ENCODE measurements at places on chromosomes 12 and 14.

GRCh38 chr12:96698965-96699364 lies 208.1 kb upstream of the NEDD1 start:
- no peak for DNase-seq

- no peak for DNase-seq
These were observed 394.1 kb upstream of the FAR2 start for GRCh38 chr12:28755027-28755426.

DNA sequence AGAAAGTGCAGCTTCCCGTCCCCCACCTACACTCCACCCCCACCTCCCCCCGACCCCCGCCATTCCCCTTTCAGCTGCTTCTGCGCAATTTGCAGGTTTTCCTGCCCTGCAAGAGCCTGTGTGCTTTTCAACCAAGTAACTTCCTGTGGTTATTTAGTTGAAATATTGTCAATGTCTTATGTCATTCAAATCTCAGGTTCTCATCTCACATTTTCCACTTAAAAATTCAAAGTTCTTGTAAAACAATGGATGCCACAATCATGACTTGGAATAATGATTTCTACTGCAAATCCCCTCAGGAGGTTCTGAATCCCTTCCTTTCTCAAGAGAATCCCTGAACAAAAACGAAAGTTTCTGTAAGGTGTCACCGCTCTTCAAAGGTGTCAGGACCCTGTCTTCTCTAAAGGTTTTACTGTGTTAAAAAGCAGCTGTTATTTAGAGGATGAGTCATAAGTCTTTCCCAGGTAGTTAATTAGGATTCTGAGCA lies 31.6 kb downstream of the WBP11 start:
- DNase-seq, result no peak

DNA sequence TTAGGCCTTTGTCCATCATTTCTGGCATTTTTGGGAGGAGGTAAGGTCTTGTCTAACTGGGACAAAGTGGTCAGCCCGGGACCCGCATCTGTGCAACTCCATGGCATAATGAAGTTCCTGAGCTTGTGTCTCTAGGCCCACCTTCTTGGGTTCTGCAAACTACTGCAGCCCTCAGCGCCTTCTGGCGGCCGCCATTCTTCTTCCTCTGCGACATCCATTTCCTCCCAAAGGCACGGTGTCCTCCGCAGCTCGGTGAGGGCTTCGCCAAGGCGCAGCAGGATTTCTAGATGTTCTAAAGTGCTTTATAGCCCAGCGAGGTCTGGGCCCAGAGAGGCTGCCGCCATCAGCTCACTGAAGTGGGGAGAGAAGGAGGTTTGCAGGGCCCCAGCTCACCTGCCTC lies 134.4 kb upstream of the OR4E1 start:
- no peak for DNase-seq

DNA sequence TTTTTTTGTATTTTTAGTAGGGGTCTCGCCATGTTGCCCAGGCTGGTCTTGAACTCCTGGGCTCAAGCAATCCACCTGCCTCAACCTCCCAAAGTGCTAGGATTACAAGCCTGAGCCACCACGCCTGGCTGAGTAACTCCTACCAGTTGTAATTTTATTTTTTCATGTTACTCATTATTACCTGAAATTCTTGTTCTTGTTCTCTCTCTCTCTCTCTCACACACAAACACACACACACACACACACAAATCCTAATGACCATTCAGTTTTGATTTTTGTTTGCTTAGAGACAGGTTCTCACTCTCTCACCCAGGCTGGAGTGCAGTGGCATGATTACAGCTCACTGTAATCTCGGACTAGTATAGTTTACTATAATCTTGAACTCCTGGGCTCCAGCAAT lies 30.2 kb downstream of the DNAL1 start:
- DNase-seq, result no peak

DNA sequence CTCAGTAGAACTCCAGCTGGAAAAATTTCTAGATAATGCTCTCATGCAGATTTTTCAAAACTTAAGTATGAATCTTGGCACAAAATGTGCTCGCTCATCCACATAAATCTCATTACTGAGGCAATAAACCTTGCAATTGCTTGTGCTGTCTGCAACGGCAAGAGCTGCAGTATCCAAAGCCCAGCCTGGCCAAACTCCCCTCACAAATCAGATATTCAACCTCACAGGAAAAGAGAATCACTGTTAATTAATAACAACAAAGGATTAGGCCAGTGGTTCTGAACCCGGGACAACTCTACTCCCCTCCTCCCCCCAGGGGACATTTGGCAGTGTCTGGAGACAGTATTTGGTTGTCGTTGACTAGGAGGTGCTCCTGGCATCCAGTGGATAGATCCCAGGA lies 19.2 kb upstream of the CORO1C start:
- no peak for DNase-seq

DNA sequence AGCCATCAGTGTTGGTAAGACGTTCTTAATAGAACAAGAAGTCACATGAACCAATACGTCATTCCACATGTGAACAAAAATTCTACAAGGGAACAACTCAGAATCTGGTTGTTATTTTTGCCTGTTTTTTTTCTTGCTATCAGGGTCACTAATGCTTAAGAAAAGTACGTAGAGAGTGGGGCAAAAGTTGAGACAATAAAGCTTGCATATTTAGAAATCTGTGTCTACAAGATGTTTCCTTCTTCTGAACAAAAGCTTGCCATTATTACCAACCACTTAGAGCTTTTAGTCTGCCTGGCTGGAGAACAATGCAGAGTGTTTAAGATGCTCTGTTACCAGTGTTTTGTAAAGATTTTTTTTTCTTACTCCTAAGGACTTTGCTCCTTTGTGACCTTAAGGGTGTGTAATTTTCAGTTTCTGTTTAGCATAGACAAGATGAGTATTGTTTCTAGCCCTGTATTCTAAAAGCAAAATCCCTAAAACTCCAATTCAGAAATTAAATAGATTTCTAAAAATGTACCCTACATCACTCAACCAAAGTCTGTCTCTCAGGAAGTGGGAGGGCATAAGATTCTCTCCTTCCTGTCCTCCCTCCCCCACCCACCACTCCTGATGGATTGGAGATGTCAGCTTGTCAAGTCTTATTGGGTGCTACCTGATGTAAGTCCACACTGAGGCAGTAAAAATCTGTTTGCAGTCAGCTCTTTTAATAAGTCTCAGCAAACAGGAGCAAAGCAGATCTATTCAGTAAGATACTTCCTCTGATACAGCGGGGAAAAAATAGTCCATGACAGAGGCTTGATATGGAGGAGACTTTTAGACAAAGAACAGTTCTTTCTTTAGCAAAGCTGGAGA lies 267.6 kb downstream of the GRIN2B start:
- no peak for DNase-seq

GRCh38 chr12:53744751-53745150 lies 7.0 kb downstream of the CISTR start:
- DNase-seq, result no peak

DNA sequence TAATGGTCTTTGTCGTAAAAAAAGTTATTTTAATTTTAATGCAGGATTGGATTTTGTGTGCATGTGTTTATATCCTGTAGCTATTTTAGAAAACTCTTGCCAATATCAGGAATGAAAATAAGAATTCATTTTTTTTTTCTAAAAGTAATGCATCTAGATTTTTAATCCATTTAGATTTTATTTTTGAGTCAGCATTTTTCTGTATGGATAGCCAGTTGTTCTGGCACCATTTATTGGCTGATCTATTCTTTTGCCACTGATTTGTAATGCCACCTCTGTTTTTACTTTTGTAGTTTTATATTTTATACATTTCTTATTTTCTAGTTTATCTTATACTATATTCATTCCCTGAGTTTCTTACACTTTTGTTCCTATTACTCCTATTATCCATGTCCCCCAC lies 343.0 kb downstream of the FOXG1 start:
- no peak for DNase-seq

DNA sequence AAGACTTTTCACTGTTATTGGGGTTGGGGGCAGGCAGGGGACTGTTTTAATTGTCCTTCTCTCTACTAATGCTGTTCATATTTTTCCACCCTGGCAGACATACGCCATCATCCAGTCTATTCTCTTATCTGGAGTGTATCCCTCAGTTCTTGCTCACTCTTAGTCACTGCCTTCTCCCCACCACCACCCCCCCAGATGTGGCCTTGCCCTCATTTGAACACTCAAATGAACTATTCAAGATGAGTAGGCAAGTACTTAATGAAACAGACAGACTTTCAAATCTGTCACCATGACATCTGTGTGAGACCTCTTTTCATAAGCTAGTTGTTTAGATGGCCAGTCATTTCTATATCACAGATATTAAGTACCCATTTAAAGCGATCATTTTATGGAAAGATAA lies 10.1 kb downstream of the NUDT4 start:
- peak; percentile 17 for DNase-seq

DNA sequence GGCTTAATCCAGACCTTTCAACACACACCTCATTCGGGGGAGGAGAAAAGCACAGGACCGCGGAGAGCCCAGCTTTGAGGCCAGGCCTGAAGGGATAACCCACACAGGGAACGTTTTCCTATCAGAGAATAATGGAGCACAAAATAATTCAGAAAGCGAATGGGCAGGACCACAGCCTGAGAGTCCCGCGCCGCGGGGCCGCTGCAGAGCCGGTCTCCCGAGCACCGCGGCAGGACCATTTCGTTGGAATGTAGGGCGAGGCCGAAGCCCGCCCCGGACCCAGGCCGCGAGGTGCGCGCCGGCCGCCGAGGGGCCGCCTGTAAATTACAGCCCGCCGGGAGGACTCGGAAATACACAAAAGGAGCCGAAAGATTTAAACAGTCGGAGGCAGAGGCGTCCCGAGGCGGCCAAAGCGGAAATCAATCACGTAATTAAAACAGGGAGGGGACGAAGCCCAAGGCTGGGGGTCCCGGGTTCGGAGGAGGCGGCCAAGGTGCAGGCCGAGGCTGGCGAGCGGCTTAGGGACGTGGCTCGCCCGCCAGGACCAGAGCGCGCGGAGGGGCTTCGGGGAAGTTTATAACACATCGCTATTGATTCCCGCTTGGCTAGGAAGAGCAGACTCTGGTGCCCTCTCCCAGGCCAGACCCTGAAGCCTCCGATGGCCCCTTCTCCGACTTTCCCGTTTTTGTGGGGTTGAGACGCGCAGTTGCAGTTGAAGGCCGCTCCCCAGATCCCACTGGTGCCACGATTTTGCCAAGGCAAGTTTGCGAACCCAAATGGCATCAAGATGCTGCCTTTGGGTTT lies 6.3 kb upstream of the HOXC4 start:
- DNase-seq, result no peak
